COR-L47 (cell line): ENCODE measurements at places on chromosomes 5 and 9.
A peak's percentile ranks its signal among the peaks of the same experiment; 100 is the strongest.

DNA sequence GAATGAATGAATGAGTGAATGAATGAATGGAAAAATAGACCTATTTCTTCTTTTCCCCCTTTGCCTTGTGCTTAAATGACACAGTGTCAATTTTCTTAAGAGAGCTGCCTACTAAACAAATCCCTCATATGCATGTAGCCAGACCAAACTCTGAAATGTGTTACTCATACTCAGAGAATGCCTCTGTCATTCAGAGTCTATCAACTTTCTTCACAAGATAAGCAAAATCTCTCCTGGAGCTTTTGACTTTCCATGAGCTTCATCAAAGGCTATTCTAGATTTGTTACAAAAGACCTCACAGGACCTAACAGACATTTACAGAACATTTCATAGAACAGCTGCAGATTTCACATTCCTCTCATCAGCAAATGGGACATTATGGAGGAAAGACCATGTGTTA is 275.7 kb upstream of the MSX2 start:
- DNase-seq = no peak

DNA sequence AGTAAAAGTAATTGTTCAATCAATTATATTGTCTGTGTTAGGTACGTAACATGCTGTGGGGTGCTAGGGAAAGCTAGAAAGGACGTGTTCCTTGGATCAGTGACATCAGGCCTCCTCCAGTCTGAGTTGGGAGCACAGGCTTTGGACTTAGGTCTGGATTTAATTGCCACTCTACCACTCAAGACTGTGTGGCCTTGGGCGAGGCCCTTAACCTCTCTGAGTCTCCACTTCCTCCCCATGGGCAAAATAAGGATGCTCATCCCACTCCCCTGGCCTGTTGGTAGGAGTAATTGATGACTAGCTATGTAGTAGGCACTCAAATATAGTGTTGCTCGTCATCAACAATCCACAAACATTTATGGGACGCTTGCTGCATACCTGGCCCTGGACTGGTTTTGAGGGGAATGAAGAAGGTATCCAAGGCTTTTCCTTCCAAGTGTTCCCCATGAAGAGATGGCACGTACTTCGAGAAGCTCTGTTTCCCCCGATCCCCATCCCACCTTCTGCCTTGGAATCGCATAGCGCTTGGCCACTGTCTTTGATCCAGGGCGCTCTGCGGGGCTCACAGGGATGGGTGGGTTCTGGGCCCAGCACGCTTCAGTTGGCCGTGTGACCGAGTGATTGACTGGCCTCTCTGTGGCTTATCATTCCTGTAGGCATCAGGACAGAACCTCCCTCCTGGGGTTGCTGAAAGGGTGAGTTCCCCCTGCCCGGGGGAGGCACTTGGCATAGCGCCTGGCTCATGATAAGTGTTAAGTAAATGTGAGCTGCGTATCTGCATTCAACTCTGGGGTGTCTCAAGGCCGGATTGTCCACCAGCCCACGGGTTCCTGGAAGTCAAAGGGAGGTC is 8.1 kb downstream of the FGF18 start:
- no peak for DNase-seq

GRCh38 chr9:99129091-99129490 is 24.2 kb downstream of the TGFBR1 start:
- no peak for DNase-seq

DNA sequence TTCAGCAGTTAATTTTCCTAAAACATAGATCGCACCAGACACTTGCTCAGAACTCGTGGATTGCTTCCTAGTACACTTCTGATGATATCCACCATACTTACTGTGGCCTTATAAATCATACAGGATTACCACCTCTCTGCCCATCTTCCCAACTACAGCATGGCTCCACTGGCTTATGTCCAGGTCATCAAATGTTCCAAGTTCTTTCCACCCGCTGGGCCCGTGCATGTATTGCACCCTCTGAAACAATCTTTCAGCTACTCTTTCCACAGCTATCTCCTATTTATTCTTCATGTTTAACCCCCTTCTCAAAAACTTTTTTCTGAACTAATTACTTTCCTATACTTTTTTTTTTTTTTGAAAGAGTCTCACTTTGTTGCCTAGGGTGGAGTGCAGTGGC is 18.5 kb downstream of the FBXW2 start:
- no peak for DNase-seq

GRCh38 chr5:84058561-84058960 is 326.1 kb downstream of the EDIL3 start:
- no peak for DNase-seq

DNA sequence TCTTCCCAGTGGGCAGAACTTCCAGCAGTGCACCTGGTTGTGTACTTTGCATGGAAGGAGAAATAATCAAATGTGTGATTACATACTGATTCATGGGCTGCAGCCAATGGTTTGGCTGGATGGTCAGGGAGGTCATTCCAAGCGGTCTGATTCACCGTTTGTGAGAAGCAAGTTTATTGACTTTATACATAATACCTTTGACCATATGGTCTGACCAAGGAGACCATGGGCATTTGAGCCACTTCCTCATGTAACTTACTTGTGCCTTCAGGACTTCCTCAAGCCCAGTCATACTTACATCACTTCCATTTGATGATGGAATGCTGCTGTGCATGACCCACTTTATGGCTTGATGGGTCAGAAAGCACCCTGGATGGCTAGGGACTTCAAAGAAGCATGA is 41.1 kb downstream of the DAP start:
- no peak for DNase-seq

DNA sequence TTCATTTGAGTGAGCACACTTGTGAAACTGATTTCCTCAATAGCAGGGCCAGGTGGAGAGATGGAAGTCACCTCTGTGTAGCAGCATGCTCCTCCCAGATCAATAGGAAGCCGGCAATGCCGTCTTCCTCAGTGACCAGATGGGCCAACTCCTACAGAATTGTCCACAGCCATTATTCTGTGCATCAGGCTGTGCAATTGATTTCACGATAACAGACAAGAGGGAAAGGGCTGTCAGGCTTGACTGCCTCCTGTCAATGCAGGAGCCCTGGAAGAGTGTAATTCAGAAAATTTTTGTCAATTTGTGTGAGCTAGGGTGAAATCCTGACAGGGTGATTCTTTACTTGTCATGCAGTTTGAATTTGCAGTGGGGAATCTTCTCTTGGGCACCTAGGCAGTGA is 838.4 kb upstream of the NUDT12 start:
- DNase-seq = no peak

DNA sequence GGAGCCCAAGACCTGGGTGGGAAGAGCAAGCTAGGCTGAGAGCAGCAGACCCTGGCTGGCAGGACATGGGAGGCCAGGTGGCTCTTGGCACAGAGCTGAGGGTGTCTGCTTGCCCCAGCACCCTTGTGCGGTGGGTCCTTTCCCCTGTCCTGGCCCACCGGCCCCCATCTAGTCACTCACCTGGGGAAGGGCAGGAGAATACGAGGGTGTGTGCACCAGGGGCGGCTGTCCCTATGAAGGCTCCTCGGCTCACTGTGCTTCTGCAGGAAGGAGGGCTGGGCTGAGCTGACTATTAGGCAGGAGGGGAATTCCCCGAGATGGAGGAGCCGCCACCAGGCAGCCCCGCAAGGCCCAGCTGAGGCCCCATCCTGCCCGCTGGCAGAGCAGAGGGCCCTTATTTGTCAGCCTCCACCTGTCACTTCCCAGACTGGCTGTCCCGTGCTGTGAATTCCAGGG is 6.1 kb upstream of the TNIP1 start:
- no peak for DNase-seq

DNA sequence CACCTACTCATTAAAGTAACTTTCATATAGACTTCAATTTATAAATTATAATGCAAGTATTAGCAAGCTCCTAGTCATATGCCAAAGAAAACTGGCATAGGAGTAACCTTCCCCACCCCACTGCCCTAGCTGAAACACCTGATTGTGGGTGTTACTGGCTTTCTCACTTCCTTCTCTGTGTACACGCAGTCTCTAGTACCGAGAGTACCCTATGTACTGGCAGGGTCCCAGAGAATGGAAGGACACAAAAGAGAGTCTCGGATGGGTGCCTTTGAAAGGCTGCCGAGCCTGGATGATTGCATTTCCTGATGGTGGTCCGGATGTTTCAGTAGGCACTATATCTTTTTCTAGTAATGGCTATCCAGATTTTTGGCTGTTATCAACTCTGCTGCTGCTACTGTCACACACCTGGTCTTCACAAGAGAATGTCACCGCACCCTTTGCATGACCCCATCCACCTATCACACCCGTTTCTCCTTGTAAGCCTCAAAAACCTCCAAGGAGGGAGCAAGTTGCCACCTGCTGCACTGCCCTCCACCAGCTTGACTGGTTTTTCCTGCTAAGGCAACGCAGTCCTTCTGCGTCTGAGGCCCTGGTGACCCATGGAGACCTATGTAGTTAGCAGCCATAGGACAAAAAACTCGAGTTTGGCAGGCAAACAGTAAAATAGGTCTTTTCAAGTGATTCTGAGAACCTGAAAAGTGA is 53.8 kb upstream of the CLINT1 start:
- DNase-seq = peak; percentile 41

DNA sequence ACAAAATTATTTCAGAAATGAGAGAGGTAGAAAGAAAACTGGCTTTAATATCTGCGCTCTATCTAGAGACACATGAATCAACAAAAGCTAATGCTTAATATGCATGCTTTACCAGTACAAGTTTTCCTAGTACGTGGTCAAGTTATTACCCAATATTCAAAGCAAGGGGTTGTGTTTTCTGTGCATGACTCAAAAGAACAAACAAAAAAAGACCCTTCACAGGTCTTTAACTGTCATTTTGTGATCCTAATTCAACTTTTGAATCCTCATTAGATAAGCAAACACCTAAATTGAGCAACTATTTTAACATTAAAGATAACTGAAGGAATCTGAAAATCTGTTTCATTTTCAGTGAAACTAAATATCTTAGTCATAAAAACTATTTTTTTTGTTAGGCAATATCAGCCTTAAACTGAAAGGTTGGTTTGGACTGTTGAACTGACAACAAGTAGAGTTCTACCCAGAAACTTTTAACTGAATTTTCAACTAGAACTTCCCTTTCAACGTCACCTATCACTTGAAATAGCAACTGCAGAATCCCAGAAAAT is 12.5 kb downstream of the ST8SIA4 start:
- DNase-seq = no peak

DNA sequence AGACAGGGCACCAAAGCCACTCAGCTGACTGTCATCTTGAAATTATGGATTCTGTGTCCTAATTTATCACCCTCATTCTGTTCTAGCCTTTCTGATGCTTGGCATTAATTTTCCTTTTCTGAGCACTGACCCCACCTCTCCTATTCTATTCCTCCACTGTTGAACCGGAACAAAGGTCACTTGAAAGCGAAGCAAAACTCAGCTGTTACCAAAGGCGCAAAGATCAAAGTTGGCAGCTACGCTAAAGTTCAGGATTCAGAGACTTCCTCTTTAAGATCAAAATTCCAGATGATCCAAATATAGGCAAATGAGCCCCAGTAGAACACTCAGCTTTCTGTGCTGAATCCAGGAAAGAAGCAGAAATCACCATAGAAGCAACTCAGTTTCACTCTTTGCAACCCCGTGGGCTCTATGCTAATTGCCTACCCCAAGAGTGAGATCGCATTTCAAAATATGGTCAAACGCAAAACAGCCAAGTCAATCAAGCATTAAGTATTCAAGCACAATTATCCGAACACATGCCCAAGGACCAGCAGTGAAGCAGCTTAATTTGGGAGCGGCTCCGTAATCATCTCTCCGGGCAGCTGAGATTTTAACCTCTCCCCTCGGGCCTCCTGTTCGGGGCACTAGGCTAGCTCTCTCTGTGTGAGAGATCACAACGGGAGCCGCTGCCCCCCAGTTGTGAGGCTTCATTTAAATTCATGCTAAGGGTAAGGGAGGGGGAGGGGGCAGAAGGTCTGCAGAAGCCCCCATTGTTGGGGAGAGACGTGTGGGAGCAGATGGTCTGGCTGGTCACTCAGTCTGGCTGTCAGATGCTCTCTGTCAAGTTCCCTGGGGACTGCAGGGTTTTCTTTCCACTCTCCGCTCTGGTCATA is 288.6 kb downstream of the ELAVL2 start:
- DNase-seq = peak; percentile 13

- DNase-seq = no peak
These were observed 42.9 kb downstream of the OLFM1 start for GRCh38 chr9:135130207-135130976.

DNA sequence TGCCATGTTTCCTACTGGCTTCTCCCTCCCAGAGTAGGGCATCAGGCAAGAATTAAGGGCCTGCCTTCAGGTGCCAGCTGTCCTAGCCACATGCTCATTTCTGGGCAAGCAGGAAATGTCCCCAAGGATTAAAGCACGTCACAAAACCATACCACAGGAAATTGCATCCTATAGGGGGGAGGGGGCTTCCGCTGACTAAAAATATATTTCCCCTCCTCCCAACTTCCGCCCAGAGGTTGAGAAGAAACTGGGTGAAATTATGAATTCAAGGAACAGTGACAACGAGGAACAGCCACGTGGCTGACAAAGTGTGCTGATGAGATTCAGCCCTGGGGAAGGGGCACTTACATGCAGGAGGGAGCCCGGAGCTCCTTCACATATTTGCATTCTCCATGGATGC is 4.1 kb downstream of the HBEGF start:
- no peak for DNase-seq

DNA sequence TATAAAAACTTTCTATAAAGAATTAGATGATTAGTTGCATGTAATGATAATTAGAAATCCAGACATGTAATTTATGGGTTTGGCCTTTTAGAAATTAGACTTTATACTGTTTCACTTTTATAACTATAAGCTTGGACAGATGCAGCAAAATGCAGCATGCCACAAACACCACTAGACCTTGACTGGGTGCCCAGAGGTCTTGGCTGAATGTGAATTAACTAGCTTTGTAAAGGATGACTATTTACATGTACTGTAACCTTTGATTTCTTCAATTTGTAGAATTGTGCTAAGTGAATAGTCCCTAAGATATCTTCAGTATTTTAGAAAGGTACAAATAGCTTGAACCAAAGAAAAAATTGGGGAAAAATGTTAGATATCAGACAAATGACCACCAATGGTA is 2168.1 kb downstream of the MAT2B start:
- no peak for DNase-seq

GRCh38 chr9:91100878-91101450 is 260.8 kb downstream of the AUH start:
- no peak for DNase-seq

GRCh38 chr5:172437445-172438318 is 16.6 kb downstream of the SH3PXD2B start:
- peak; percentile 97 for DNase-seq

- no peak for DNase-seq
These were observed 86.8 kb downstream of the LHX2 start for GRCh38 chr9:124098141-124098905.

- no peak for DNase-seq
These were observed 19.5 kb downstream of the IL9 start for GRCh38 chr5:135876146-135876545.

- DNase-seq = no peak
These were observed 93.9 kb downstream of the EFNA5 start for GRCh38 chr5:107576736-107577393.

GRCh38 chr9:106945727-106946660 is 83.0 kb downstream of the ZNF462 start:
- no peak for DNase-seq

- DNase-seq = no peak
These were observed 60.8 kb upstream of the TMC1 start for GRCh38 chr9:72460342-72461312.

GRCh38 chr9:88736136-88736637 is 201.2 kb downstream of the NXNL2 start:
- no peak for DNase-seq

- no peak for DNase-seq
These were observed 49.9 kb downstream of the P4HA2 start for GRCh38 chr5:132177691-132178149.
